CD4-positive, alpha-beta T cell treated with Interleukin-1 beta for 1 hour (primary cell): ENCODE measurements at places on chromosomes 4 and X.

GRCh38 chrX:38150993-38151392 lies 69.7 kb downstream of the SRPX start:
- no peak for DNase-seq

GRCh38 chr4:177182166-177182565 lies 127.5 kb upstream of the NEIL3 start:
- DNase-seq = no peak

DNA sequence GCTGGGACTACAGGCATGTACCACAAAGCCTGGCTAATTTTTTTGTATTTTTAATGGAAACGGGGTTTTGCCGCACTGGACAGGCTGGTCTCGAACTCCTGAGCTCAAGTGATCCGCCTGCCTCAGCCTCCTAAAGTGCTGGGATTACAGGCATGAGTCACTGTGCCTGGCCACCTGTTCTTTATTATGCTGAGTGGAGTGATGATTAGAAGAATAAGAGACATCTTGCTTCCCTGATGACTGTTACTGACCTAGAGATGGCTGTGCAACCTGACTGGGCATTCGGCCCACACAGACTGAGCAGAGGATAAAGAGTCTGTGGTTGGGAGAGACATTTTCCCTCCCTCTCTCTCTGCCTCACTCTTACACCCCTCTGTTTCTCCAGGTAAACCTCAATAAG lies 56.7 kb downstream of the SPINK2 start:
- no peak for DNase-seq

- no peak for DNase-seq
Observed at GRCh38 chrX:86604607-86605006, 456.4 kb downstream of the DACH2 start.

DNA sequence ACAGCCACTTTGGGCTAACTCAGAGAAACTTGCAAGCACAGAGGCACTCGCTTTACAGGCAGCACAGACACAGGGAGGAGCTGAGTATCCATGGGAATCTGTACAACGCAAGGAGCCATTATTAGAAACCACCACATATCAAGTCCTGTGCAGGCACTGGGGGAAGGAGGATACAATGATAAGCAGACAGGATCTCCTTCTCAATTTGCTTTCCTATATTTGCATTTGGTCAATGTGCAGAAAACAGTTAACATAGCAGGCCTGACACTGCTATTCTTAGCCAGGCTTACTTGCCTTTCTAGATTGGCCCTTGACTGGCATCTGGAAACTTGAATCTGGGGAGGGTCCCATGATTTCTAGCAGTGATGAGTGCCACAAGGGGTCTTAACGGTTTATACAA lies 65.8 kb downstream of the TEC start:
- no peak for DNase-seq

GRCh38 chr4:67581208-67581857 lies 22.8 kb downstream of the STAP1 start:
- DNase-seq = peak; percentile 40

GRCh38 chrX:149129767-149130166 lies 375.3 kb downstream of the IDS start:
- DNase-seq = no peak

- no peak for DNase-seq
Observed at GRCh38 chr4:158754385-158755180, 14.2 kb upstream of the FNIP2 start.

DNA sequence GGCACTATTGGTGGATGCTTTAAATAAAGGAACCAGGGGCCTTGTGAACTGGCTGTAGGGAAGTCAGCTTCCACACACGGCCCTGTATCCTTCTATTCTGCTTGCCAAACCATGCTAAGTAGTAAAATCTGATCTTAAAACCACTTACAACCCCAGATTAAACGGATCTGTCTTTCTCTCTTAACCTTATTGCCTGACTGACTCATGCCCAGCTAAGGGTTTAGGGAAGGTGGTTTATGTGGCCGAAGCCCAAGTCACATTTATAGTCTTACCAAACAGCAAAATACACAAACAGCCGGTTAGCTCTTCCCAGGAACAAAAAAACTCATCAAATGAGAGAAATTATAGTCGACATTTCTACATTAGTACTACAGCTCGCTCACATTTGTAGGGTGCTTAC lies 988.4 kb upstream of the TENM3 start:
- DNase-seq = no peak

DNA sequence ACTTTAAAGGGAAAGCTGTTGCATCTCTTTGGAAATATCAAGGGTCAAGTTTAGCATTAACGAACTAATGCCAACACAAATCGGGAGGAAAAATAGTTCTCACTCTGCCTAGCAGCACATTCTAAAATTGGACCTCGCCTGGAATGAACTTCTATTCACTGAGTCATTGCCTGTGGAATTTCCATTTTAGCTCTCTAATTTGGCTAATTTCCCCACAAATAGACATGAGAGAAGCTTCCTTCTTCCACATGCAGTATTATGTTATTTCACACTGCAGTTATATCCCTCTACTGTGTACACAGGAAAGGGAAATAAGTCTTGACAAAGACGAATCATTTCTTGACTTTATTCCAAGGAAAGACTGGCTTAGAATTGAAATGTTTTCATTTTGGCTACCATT lies 9.3 kb downstream of the ZXDA start:
- no peak for DNase-seq

DNA sequence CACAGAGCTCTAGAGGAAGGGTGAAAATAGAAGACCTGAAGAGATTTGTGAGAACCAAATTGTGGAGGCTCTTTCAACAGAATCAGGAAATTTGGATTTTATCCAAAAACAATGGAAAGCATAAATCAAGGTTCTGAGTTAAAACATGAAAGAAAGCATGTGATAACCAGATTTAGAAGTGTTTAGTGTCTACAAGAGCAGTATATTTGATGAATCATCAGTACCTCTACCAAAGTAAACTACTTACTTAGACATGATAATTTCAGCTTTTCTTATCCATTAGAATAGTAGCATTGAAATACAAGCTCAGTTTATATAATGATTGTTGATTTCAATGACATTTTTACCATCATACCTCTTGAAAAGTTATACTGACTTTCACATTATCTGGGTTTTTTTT lies 25.9 kb upstream of the INTU start:
- no peak for DNase-seq

DNA sequence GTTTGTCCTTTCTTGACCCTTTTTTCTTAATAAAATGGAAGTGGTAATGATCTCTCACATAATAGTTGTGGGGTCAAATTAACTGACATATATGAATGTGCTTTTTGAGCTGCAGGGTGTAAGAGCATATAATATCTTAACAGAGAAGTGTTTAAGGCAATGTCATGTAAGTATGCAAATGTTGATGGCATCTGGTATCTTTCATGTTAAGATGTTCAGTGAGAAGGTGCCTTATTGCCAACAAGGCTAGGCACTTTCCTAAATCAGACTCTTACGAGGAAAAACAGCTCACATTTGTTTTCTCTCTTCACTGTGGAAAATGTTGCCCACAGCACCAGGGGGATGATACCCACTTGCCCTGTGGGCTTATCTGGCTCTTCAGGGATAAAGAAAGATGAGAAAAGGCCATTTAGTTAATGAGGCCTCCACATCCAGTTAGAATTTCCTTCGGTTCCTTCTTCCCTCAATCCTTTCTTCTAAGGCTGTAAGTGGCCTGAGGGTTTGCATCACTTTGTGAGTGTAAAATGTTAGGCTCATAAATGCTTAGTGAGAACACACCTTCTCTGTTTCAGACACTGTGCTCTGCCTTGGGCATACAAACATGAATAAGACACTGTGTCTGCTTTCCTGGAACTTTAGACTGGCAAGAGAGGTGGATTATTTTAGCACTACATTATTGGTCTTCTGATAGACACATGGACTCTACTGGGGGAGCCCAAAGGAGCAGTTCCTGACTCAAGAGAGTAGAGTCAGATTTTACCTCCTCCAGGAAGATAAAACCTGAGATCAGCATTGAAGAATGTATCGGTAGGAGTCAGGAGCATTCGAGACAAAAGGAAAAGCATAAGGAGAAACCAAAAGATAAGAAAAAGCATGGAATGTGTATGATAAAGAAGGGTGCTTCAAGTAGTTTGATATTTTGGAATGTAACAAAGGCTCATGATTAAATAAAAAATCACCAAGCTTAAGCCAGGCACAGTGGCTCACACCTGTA lies 135.5 kb downstream of the SOWAHB start:
- no peak for DNase-seq

GRCh38 chr4:175413561-175413960 lies 398.5 kb downstream of the GPM6A start:
- no peak for DNase-seq

DNA sequence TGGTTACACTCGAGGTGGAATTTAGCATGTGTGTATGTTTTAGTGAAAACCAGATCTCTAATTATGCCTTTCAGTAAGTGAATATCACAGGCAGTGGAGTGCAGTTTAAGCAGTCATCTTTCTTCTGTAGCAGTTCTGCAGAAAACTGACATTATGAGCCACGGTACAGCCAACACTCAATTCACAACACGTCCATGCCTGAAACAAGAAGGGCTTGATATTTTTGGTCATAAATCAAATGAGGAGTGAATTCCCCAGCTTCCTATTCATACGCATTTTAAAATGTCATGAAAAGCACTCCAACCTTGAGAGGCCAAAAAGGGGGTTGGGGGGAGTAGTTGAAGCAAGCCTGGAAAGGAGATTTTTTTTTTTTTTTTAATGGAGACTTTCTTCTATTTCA lies 316.7 kb downstream of the ARHGAP10 start:
- no peak for DNase-seq

GRCh38 chrX:109344678-109345077 lies 137.2 kb downstream of the GUCY2F start:
- no peak for DNase-seq

DNA sequence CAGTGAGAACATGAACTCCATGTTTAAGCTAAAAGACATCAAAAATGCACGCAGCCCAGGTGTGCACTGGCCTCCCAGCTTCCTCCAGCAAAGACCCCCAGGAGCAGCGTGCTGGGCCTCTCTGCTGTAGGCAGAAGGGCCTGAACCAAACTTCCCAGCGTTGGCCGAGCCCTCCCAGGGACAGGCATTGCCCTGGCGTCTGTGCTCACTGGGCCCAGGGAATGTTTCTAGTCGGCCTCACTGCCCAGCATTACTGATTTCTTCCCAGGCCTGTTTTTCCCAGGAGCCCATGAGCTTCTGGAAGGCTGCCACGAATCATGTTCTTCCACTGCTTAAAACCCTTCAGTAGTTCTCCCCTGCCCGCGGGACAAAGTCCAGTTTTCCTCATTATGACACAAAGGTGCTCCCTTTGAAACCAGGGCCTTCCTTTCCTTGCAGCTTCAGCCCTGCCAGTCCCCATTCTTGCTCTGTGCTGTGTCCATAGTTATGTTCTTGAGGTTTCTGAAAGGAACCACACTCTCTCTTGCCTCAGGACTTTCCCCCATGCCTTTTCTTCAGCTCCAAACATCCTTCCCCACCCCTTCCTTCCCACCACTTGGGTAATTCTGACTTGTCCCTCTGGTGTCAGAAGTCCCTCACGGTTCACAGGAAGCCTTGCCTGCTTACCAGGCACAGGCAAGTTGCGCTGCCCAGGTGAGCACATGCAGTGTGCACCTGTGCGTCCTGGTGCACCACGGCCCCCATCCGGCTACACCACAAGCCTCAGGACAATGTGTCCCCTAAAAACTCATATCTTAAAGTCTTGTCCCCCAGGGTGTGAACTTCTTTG lies 93.4 kb upstream of the ENPP6 start:
- no peak for DNase-seq

GRCh38 chr4:110075083-110075738 lies 123.2 kb downstream of the ELOVL6 start:
- no peak for DNase-seq

- no peak for DNase-seq
Observed at GRCh38 chr4:78513411-78513975, 38.1 kb upstream of the ANXA3 start.
